ENCODE measurements at places on chromosomes 1 and 21.

GRCh38 chr1:33698361-33699035 lies 165.4 kb upstream of the HMGB4 start:
- no peak for DNase-seq

DNA sequence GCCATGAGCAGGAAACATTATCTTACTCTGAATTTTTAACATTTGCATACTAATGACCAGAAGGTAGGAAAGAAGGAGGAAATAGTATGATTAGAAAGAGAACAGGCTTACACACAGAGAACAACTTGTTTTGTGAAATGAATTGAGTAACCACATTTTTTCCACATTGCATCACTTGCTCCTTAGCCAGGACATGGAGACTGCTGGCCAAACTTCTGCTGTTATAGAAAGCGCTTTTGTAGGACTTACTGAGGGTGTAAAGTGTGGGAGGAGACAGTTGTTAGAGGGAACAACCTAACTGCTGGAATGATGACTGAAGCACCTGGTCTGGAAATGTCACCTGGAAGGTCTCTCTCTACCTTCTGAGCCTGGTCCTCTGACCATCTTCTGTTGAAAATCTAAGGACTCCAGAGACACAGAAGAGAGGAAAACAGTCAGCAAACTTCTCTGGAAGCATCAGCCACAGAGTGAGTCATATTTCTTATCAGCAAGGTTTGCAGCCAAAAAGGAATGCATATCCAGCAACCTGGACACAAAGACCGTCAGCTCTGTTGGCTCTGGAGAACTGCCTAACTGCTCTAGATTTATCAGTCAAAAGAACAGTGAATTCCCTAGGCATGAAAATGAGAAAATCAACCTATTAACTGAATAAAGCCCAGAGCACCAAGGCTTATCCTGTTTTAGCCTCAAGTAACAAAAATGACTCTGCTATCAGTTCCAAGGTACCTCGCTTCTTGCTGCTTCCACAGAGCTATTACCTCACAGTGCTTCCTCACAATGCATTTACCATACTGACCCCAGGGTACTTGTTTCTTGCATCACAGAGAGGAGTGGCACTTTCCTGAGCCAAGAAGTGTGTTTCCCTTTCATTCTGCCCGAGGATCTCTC lies 88.0 kb upstream of the SLFNL1 start:
- DNase-seq = peak; percentile 26

DNA sequence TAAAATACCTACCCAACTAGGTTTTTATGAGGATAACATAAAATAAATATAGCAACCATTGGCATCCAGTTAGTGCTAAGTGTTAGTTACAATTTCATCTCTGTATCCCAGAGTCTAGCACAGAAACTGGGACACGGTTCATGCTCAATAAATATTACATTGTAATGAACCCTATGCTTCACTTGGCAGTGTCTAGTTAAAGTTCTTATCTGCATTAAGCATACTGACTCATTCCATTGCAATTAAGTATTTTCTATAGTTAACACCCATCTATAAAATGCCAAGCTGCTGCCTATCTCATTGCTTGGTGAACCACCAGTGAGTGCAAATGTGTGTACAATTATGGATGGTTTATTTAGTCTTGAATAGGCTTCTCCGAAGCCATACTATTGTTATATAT lies 15.2 kb downstream of the CHML start:
- no peak for DNase-seq

GRCh38 chr1:93661829-93662474 lies 19.7 kb downstream of the BCAR3 start:
- DNase-seq = no peak

DNA sequence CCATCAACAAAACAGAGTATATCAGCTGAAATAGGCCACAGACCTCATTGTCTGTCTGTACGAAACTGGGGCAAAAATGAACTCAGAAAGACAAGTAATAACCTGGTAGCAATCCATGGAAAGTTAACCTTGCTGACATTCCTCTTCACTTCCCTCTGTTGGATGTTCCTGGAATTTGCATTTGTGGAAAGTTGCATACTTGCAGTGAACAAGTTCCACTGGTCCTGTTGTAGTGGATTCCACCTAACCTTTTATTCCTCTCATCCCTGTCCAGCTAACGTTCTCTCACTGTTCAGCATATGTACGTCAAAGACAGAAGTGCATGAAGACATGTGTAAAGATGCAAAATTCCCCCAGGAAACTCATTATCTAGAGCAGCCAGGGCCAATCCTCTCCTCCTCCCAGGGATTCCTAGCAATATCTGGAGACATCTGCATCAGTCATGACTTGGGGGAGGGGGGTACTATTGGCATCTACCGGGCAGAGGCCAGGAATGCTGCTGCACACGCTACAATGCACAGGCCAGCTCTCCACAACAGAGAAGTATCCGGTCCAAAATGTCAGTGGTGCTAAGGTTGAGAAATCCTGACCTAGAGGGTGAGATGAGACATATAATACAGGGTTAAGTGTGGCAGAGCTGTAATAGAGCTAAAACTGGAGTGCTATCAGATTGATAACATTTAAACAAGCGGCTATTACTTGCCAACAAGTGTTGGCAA lies 8.2 kb downstream of the LPAR3 start:
- no peak for DNase-seq

GRCh38 chr1:160260406-160261382 lies 1.7 kb downstream of the DCAF8 start:
- no peak for DNase-seq

GRCh38 chr1:190154744-190155143 lies 322.9 kb downstream of the BRINP3 start:
- no peak for DNase-seq

- DNase-seq = no peak
Observed at GRCh38 chr21:42535602-42536171, 22.0 kb downstream of the SLC37A1 start.

GRCh38 chr1:65605621-65606020 lies 185.2 kb downstream of the LEPR start:
- no peak for DNase-seq

- DNase-seq = no peak
Observed at GRCh38 chr21:27268290-27268689, 301.4 kb upstream of the ADAMTS5 start.

- no peak for DNase-seq
Observed at GRCh38 chr1:36337830-36338229, 14.4 kb upstream of the EVA1B start.

DNA sequence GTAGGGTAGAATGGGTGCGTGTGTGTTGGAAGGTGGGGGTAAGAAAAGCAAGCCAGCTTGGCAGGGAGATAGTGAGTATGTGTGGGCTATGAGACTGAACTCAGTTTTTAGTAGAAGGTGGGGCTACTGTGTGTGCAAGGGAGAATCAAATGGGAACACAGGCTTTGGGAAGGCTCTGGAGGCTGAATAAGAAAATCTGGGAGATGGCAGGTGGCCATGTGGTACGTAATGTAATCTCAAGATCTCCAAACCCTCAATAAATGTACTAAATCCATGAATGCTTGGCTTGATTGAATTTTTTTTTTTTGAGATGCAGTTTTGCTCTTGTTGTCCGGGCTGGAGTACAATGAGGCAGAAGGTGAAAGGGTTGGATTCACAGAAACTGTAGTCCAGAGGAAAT lies 3.5 kb upstream of the ZSCAN20 start:
- DNase-seq = no peak

DNA sequence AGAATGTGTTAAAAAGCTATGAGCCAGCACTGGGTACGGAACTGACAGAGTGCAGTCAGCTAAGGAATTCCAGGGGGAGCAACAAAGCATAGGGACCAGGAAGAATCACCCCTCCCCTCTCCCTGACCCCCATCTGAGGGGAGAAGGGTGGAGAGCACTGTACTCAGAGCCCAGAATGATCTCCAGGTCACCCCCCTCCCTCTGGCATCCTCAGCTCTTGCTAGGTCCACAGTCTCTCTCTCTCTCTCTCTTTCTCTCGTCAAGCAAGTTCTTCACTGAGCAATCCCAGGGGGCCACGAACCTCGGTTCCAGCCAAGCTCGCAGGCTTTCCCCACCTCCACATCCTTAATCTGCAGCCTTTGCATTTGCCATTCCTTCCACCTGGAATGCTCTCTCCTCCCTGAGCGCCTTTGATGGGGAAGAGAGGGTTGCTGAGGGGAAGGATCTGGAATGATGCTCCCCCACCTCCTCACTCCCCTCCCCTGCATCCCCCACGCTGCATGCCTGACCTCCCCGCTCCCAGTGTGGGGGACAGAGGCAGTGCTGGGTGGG lies 6.7 kb upstream of the WASF2 start:
- no peak for DNase-seq

- DNase-seq = no peak
Observed at GRCh38 chr1:66090859-66091457, 298.3 kb downstream of the PDE4B start.

DNA sequence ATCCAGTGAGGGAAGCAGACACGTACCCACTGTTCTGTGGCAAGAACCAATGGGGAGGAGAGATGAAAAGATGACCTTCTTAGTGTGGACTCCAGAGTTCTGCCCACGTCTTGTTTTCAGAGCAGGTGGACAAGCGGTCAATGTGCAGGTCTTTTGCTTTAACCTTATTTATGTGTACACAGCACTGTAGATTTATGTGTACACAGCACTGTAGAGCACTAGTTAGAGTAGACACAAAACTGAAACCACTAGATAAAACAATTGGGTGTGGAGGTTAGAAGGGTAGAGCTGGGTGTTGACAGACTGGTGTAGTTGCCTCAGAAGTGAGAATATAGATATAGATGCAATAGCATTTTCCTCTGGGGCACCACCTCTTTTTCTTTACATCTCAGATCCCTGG lies 150.0 kb downstream of the MAGI3 start:
- DNase-seq = no peak

- DNase-seq = no peak
Observed at GRCh38 chr1:233614173-233614742, 352 bp downstream of the KCNK1 start.

- DNase-seq = no peak
Observed at GRCh38 chr1:150548632-150549495, at the start of gene ADAMTSL4. Gene ADAMTSL4, plus strand, starts transcription at chr1:150549408. Its CDS starts 2,881 bp downstream, at chr1:150552289.

- no peak for DNase-seq
Observed at GRCh38 chr21:44767834-44768831, 33.5 kb downstream of the UBE2G2 start.

DNA sequence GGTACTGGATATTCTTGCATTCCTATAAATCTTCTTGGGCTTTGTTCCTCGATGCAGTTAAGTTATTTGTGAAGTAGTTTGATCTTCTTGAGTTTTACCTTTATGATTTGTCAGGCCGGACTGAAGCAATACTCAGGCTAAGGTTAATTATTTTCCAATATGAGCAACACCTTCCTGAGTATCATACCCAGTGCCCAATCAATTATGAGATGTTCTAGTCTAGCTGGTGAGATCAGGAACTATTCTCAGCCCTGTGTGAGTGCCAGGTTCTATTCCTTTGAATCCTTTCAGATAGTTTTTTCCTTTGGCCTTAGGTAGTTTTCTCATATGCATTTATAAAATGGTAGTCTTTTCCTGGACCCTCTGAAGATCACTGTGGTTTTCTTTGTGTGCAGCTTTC lies 92.5 kb downstream of the SCMH1 start:
- DNase-seq = no peak

DNA sequence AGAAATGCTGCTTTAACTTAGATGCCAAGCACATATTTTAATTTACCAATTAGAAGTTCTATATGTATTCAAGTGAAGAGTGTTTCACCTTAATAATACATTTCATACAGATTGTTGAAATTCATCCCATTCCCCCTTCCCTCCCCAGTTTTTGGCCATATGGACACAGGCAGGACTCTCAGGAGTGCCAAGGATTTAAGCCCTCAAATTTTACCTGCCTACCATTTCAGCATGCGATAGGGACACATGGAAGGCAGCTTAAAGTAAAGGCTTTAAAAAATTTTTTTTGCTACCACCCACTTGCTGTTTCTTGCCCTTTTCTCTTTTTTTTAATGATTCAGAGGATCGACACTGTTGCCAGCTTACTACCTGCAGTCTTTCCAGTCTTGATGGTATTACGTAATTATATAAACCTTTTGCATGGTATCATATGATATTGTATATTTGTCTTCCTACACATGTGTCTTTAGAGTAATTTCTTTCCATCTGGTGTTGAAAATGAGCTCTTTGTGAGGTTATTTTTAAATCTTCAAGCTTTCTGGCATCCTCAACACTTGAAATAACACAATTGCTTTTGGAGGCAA lies 7.0 kb downstream of the EPB41 start:
- DNase-seq = peak; percentile 3

DNA sequence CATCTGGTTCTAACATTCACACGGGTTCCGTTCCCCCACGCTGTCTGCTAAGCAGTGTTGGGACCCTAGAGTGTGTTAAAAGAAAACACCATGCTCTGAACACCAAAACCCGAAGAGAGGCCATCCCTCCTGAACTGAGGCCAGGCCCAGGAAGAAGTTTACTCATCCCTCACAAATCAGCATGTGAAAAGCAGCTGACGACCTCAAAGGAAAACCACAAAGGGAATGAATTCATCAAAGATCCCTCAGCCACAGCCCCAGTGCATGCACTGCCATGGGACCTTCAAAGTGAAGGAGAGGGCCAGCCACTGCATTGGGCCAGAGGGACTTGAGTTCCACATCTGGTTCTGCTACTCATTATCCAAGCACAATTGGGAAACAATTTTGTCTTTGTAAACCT lies 7.0 kb upstream of the PSEN2 start:
- no peak for DNase-seq

- DNase-seq = peak; percentile 89
Observed at GRCh38 chr1:162977944-162978568, 91.1 kb upstream of the RGS4 start.

DNA sequence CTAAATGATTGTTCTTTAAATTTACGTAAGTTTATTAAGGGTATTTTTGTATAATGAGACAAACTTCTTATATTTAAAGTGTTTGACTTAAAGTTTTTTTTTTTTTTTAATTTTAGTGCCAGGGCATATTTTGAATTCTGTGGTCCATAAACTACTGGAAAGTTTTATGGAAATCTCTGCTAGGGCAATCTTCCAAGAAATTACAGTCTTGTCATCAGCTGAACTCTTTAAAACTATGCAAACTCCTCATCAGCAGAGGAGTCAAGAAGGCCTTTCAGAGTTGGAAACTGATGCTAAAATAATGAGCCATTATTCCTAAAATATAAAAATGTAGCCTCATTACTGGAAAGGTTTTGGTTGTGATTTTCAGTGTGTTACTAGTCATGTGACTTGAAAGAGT lies 1201.9 kb downstream of the BRINP3 start:
- no peak for DNase-seq

DNA sequence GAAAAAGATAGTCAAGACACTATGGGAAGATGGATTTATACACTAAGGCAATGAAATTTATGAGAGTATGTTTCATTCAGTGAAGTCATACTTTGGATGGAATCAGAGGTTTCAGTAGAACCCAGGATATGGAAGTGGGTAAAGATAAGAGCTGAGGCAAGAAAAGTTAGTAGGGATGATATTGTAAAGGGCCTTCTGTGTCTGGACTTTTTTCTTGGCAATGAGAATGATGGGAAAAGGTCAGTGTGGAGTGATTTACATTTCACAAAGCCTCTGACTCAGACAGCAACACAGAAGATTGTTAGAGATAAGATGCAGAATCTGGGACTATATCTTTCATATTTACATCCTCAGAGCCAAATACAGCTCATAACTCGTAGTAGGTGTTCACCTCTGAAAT lies 32.1 kb downstream of the SH3BGR start:
- DNase-seq = no peak
